Spleen (tissue), 13 donors: ENCODE measurements at places on chromosomes 4 and X.

DNA sequence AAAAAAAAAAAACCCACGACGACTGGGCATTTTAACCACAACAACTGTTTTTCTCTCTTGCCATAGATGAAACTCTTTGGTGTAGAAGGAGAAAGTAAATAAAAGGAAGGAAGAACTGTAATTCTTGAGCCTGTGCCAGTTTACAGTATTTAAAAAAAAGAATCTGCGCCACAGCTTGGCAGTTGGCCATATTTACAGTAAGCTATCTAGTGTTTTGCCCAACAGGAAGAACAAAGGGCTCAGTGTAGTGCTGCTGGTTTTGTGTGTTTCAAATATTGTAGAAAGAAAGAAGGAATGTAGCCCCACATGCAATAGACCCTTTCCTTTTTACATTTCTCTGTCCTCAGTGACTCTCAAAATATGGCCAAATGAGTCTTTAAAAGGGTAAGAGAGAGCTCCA is 66.1 kb downstream of the NR3C2 start:
- no peaks in the 10 kb centered on the region for H3K27me3 ChIP-seq
- no peak for DNase-seq
- H3K36me3 ChIP-seq: no peaks in the 10 kb centered on the region
- no peaks in the 10 kb centered on the region for H3K4me1 ChIP-seq
- H3K27ac ChIP-seq: peak overlapping the region; percentile 76

GRCh38 chr4:183100827-183101226 is 1.8 kb downstream of the WWC2 start:
- peaks cover 15% of the 10 kb centered on the region for H3K4me1 ChIP-seq
- H3K27me3 ChIP-seq: peaks cover 30% of the 10 kb centered on the region
- H3K36me3 ChIP-seq: no peaks in the 10 kb centered on the region
- DNase-seq: no peak

DNA sequence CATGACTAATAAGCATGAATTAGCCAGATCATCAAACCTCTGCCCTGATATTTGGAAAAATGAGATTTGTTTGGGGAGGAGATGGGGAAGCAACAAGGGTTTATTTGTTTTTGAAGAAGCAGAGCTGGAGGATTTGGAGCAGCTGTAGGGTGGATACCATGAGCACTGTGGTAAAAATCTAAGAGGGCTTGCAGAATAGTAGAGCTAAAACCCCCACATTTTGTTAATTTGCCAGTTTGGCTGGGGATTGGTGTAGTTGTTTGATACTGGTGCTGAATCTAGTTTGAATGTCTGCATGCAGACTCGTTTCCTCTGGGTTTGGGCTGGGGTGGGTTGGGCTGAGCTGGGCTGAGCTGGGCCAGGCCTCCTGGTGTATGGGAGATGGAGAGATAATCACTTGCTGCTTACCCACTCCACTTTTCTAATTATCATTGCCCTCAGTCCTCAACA is 43.7 kb downstream of the SMAD1 start:
- H3K36me3 ChIP-seq: no peaks in the 10 kb centered on the region
- no peak overlapping the region for H3K4me3 ChIP-seq
- H3K27me3 ChIP-seq: no peaks in the 10 kb centered on the region
- no peak overlapping the region for H3K27ac ChIP-seq
- DNase-seq: no peak
- H3K4me1 ChIP-seq: peaks cover 2% of the 10 kb centered on the region

- no peaks in the 10 kb centered on the region for H3K4me1 ChIP-seq
- H3K27ac ChIP-seq: peak overlapping the region; percentile 72
- H3K36me3 ChIP-seq: no peaks in the 10 kb centered on the region
- H3K4me3 ChIP-seq: no peak overlapping the region
These were observed 132.3 kb downstream of the ZNF330 start for GRCh38 chr4:141352909-141353525.

- no peak for DNase-seq
- H3K4me1 ChIP-seq: no peaks in the 10 kb centered on the region
- no peak overlapping the region for H3K27ac ChIP-seq
- no peaks in the 10 kb centered on the region for H3K36me3 ChIP-seq
- no peaks in the 10 kb centered on the region for H3K27me3 ChIP-seq
- H3K4me3 ChIP-seq: no peak overlapping the region
These were observed 22.9 kb upstream of the SGMS2 start for GRCh38 chr4:107801766-107802211.

DNA sequence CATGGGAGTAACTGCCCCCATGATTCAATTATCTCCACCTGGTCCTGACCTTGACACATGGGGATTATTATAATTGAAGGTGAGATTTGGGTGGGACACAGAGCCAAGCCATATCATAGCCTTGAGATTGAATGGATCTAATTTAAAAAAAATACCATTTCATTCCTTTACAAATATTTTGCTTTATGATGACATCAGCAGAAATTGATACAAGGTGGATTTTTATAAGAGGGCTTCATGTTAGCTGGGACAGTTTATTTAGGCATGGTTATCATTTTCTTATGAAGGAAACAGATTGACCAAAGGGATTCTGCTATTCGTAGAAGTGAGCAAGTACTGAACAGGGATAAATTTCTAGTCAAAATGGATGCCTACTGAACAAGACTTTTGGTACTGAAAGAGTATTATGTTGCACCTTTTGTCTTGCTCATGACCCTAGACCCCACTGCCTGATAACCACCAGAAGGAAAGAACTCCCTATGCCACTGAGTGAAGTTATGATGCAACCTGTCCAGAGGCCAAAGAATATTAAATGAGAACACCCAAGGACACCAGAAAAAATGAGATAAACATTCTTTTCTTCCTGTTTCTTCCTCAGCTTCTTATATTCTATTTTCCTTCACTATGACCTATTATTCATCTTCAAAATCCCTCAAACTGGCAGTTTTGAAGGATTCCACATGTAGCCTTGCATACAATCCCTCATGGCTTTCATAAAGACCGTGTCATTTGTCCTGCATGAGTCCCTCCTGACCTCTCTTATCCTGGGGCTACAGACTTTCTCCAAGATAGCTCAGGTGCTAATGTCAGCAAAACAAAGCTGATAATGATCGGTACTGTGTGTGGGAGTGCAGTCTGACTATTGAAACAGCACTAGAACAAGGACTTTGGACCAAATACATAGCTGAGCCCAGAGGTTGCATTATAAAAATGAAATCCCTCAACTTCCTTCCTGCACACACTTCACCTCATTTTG is 118.3 kb downstream of the AFF2 start:
- H3K4me1 ChIP-seq: no peaks in the 10 kb centered on the region
- H3K27me3 ChIP-seq: no peaks in the 10 kb centered on the region
- H3K27ac ChIP-seq: no peak overlapping the region
- no peaks in the 10 kb centered on the region for H3K36me3 ChIP-seq

GRCh38 chrX:120290107-120290506 is 21.2 kb downstream of the TMEM255A start:
- H3K36me3 ChIP-seq: no peaks in the 10 kb centered on the region
- H3K4me3 ChIP-seq: no peak overlapping the region
- no peaks in the 10 kb centered on the region for H3K4me1 ChIP-seq
- DNase-seq: no peak
- no peak overlapping the region for H3K27ac ChIP-seq

GRCh38 chrX:9644335-9644734 is 121.3 kb downstream of the GPR143 start:
- no peaks in the 10 kb centered on the region for H3K36me3 ChIP-seq
- H3K4me1 ChIP-seq: no peaks in the 10 kb centered on the region
- DNase-seq: no peak
- H3K27me3 ChIP-seq: no peaks in the 10 kb centered on the region

DNA sequence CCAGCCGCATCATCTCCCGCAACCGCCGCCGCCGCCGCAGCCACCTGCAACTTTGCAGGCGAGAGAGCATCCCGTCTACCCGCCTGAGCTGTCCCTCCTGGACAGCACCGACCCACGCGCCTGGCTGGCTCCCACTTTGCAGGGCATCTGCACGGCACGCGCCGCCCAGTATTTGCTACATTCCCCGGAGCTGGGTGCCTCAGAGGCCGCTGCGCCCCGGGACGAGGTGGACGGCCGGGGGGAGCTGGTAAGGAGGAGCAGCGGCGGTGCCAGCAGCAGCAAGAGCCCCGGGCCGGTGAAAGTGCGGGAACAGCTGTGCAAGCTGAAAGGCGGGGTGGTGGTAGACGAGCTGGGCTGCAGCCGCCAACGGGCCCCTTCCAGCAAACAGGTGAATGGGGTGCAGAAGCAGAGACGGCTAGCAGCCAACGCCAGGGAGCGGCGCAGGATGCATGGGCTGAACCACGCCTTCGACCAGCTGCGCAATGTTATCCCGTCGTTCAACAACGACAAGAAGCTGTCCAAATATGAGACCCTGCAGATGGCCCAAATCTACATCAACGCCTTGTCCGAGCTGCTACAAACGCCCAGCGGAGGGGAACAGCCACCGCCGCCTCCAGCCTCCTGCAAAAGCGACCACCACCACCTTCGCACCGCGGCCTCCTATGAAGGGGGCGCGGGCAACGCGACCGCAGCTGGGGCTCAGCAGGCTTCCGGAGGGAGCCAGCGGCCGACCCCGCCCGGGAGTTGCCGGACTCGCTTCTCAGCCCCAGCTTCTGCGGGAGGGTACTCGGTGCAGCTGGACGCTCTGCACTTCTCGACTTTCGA is 654 bp downstream of the ATOH1 start:
- H3K27ac ChIP-seq: no peak overlapping the region
- peaks cover 85% of the 10 kb centered on the region for H3K27me3 ChIP-seq
- H3K36me3 ChIP-seq: no peaks in the 10 kb centered on the region
- peaks cover 25% of the 10 kb centered on the region for H3K4me1 ChIP-seq

GRCh38 chrX:112025753-112026152 is 56.8 kb downstream of the TRPC5 start:
- no peaks in the 10 kb centered on the region for H3K27me3 ChIP-seq
- no peak for DNase-seq
- no peaks in the 10 kb centered on the region for H3K36me3 ChIP-seq
- H3K4me1 ChIP-seq: no peaks in the 10 kb centered on the region

DNA sequence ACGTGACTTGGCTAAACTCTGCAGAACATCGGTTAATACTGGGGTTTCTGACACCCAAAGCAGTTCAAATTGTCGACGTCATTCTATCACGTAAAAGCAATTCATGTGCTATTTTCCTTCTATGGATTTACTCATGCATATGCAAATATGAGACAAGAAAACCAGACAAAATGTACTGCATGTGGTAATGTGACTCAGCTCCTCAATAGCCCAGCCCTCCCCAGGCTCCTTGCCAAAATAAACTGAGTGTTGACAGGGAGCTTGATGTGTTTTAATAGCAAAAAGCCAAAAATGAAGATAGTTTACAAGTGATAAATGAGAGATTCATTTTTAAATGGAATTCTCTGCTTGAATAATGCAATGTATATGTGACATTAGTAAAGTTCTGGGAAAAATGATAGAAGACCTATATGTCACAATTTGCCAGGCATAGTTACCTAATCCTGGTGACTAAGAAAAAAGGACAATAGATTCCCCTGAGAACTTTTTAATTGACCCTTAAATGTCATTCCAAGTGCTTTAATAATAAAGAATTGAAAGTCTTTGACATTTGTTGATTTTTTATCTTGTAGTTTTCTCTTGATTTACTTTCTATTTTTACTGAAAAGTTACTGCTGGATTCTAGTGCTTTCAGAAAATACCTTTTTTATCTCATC is 1700.6 kb upstream of the TENM3 start:
- H3K27ac ChIP-seq: no peak overlapping the region
- no peaks in the 10 kb centered on the region for H3K4me1 ChIP-seq
- no peaks in the 10 kb centered on the region for H3K36me3 ChIP-seq
- DNase-seq: no peak
- H3K4me3 ChIP-seq: no peak overlapping the region

DNA sequence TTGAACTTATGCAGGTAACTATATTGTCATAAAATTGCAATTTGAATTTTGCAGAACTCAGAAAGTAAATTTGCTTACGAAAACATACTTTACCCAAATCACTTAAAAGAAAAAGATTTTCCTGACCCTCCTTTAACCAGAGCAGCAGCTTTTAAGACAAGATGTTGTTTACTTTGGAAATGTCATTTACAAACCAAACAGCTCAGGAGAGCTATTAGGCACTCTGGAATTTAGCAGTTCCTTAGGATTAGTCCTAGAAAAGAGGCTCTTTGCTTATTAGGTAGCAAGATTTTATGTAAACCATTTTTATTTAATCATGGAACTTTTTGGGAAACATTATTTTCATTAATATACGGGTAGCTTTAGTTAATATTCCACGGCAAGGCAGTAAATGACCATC is 765.7 kb upstream of the POU3F4 start:
- H3K4me1 ChIP-seq: no peaks in the 10 kb centered on the region
- no peak for DNase-seq
- no peak overlapping the region for H3K4me3 ChIP-seq
- H3K27me3 ChIP-seq: no peaks in the 10 kb centered on the region
- no peaks in the 10 kb centered on the region for H3K36me3 ChIP-seq

DNA sequence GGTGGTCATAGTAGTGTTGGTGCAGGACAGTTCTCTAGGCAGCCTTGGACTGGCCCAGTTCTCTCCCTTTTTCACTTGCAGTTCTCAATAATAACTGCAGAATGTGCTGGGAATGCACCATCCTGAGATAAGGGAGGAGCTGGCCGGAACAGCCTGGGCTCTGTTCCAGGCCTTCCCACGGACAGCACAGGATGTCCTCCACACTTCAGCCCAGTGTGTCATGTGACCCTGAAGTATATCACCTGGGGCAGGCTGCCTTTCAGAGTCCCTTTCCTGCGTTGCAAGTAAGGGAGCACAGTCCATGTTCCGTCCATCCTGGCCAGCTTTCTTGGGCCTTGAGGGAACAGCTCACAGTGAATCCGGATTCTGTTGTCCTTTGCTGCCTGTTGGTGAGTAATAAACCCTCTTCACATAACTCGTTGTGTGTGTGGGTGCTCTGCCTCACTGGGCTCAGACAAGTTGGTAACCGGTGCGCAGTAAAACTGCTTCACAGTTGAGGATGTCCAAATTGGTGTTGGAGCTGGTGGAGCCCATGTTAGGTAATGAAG is 32.3 kb upstream of the BBS12 start:
- no peaks in the 10 kb centered on the region for H3K36me3 ChIP-seq
- H3K4me1 ChIP-seq: no peaks in the 10 kb centered on the region
- H3K4me3 ChIP-seq: no peak overlapping the region
- no peak for DNase-seq
- H3K27me3 ChIP-seq: no peaks in the 10 kb centered on the region

- DNase-seq: no peak
- H3K36me3 ChIP-seq: no peaks in the 10 kb centered on the region
- H3K27me3 ChIP-seq: no peaks in the 10 kb centered on the region
These were observed 69.7 kb downstream of the ZFYVE28 start for GRCh38 chr4:2348786-2349185.

GRCh38 chr4:105461621-105462382 is 12.1 kb downstream of the PPA2 start:
- no peaks in the 10 kb centered on the region for H3K27me3 ChIP-seq
- H3K36me3 ChIP-seq: peaks cover 35% of the 10 kb centered on the region
- H3K4me3 ChIP-seq: no peak overlapping the region
- H3K27ac ChIP-seq: peak overlapping the region; percentile 41
- H3K4me1 ChIP-seq: peaks cover 12% of the 10 kb centered on the region

DNA sequence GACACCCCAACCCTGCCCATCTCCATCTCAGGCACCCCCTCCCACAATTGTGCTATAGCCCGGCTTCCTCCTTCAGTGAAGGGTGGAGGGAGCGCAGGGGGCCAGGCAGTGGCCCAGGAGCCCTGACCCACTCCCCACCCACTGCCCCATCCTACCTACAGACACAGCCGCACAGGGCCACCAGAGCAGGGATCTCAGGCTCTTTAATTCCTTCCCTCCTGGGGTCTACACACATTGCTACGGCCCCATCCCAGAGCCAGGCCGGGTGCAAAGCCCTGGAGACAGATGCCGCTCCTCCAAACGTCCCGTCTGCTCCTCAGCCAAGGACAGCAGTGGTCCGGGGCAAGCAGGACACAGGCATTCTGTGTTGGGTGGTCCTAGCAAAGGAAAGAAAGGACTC is 12.8 kb upstream of the DUSP9 start:
- peaks cover 7% of the 10 kb centered on the region for H3K4me1 ChIP-seq
- peak; percentile 60 for DNase-seq
- no peaks in the 10 kb centered on the region for H3K36me3 ChIP-seq
- H3K27ac ChIP-seq: no peak overlapping the region
